Neural crest cell (in vitro differentiated cells): ENCODE measurements at places on chromosomes 5 and 9. TPM values are rescaled to one million over a fixed set of nuclear protein-coding genes. Genes with fewer than 3 reads are reported as not detected.

The CCNJL gene
- total RNA-seq: 28.7 and 29.7 TPM in 2 replicates

The FGF18 gene
- 2.4 TPM in 2 replicates for total RNA-seq

The GABBR2 gene
- total RNA-seq: 0.77 and 0.84 TPM in 2 replicates

The ASPN gene
- not detected in 2 replicates for total RNA-seq

The MYMK gene
- not detected in 2 replicates for total RNA-seq

The HMCN2 gene
- total RNA-seq: 0.07 TPM in 1 of 2 replicates, not detected in the other

The ARPC5L gene
- total RNA-seq: 41.9 and 42.1 TPM in 2 replicates

The COL5A1 gene
- 18.6 and 19.4 TPM in 2 replicates for total RNA-seq

The DUSP1 gene
- 20.6 and 20.9 TPM in 2 replicates for total RNA-seq

The EPB41L4A gene
- total RNA-seq: 10.8 and 12.4 TPM in 2 replicates

The WDR38 gene
- total RNA-seq: not detected in 2 replicates

The LAMC3 gene
- 2.8 and 4.0 TPM in 2 replicates for total RNA-seq

The SPINK7 gene
- total RNA-seq: not detected in 2 replicates

The C5orf58 gene
- not detected in 2 replicates for total RNA-seq

The HBEGF gene
- total RNA-seq: 2.2 and 2.4 TPM in 2 replicates

GRCh38 chr9:86135371-86135770 lies 36.0 kb upstream of the GOLM1 start:
- no peaks in the 10 kb centered on the region for H3K4me1 ChIP-seq
- H3K4me3 ChIP-seq: no peak overlapping the region
- H3K27me3 ChIP-seq: no peaks in the 10 kb centered on the region
- H3K36me3 ChIP-seq: no peaks in the 10 kb centered on the region
- DNase-seq: no peak

- no peaks in the 10 kb centered on the region for H3K36me3 ChIP-seq
- H3K27me3 ChIP-seq: peaks cover 11% of the 10 kb centered on the region
- H3K4me1 ChIP-seq: peaks cover 9% of the 10 kb centered on the region
- DNase-seq: no peak
- H3K27ac ChIP-seq: no peak overlapping the region
Measured at GRCh38 chr9:90981726-90982125, 180.1 kb downstream of the SYK start.

DNA sequence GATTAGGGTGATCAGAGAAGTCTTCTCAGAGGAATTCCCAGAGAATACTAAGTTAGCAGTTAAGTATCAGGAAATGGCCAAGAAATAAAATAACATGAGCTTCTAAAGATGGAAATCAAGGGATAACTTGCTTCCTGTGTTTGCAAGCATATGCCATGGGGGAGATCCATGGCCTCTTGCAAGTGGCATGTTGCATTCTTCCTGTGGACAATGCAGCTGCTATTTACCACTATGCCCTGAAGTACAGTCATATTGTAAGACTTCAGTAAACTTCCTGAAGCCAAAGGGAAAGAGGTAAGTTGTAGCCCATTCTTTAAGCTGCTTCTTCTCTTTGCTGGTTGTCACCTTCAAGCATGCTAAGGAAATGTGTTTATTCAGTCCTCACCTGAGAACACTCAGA lies 154.7 kb upstream of the RUSC2 start:
- DNase-seq: no peak
- H3K4me3 ChIP-seq: no peak overlapping the region
- peaks cover 5% of the 10 kb centered on the region for H3K36me3 ChIP-seq
- no peaks in the 10 kb centered on the region for H3K4me1 ChIP-seq
- H3K27me3 ChIP-seq: no peaks in the 10 kb centered on the region
- no peak overlapping the region for H3K27ac ChIP-seq

GRCh38 chr5:54517174-54517511 lies 416 bp upstream of the SNX18 start:
- H3K27me3 ChIP-seq: no peaks in the 10 kb centered on the region
- H3K36me3 ChIP-seq: peaks cover 5% of the 10 kb centered on the region
- peak overlapping the region; percentile 87 for H3K4me3 ChIP-seq
- peaks cover 50% of the 10 kb centered on the region for H3K4me1 ChIP-seq

DNA sequence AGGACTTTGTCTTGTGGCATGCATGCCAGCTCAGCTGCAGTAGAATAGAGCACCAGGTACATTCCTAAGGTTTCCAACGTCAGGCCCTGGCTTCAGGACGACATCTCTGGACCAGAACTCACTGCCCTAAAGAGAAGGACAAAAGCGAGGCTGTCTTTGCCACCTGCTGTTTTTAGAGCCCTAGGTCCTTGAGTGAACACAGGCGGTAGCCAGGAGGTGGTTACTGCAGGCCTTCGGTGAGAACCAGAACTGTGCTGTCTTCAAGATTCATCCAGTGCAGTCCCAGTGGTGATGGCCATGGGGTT lies 288.9 kb upstream of the CDH18 start:
- no peaks in the 10 kb centered on the region for H3K36me3 ChIP-seq
- no peaks in the 10 kb centered on the region for H3K4me1 ChIP-seq

- H3K4me3 ChIP-seq: no peak overlapping the region
- no peaks in the 10 kb centered on the region for H3K27me3 ChIP-seq
- no peak for DNase-seq
- H3K36me3 ChIP-seq: no peaks in the 10 kb centered on the region
Measured at GRCh38 chr9:72579190-72579589, 57.8 kb downstream of the TMC1 start.

GRCh38 chr9:126676685-126677143 lies 63.0 kb downstream of the LMX1B start:
- no peak overlapping the region for H3K4me3 ChIP-seq
- DNase-seq: no peak
- peaks cover 26% of the 10 kb centered on the region for H3K4me1 ChIP-seq
- H3K27me3 ChIP-seq: peaks cover 89% of the 10 kb centered on the region
- no peaks in the 10 kb centered on the region for H3K36me3 ChIP-seq

- H3K27ac ChIP-seq: peak overlapping the region; percentile 22
- H3K36me3 ChIP-seq: peaks cover 38% of the 10 kb centered on the region
- no peaks in the 10 kb centered on the region for H3K27me3 ChIP-seq
- no peak overlapping the region for H3K4me3 ChIP-seq
- H3K4me1 ChIP-seq: no peaks in the 10 kb centered on the region
- DNase-seq: no peak
Measured at GRCh38 chr5:14696057-14696456, 31.5 kb downstream of the OTULIN start.

GRCh38 chr9:108417726-108418125 lies 438.1 kb downstream of the ACTL7B start:
- H3K4me3 ChIP-seq: no peak overlapping the region
- H3K4me1 ChIP-seq: peaks cover 15% of the 10 kb centered on the region
- H3K27me3 ChIP-seq: no peaks in the 10 kb centered on the region
- no peak for DNase-seq

GRCh38 chr5:68239487-68239886 lies 23.9 kb downstream of the PIK3R1 start:
- H3K36me3 ChIP-seq: peaks cover 6% of the 10 kb centered on the region

DNA sequence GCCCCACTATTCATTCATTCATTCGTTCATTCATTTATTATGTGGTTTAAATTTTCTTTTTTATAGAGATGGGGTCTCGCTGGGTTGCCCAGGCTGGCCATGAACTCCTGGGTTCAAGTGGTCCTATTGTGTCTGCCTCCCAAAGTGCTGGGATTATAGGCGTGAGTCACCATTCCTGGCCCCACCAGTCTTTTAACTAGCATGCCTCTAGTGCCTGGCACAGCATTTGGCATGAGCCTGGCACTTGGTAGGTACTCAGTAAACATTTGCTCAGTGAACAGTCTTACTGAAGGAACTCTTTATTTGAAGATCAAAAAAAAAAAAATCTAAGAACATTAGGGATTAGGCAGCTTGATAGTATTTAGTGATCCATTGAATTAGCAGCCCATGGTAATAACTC lies 98.1 kb downstream of the KDM4C start:
- H3K4me3 ChIP-seq: no peak overlapping the region
- no peaks in the 10 kb centered on the region for H3K27me3 ChIP-seq
- peaks cover 3% of the 10 kb centered on the region for H3K36me3 ChIP-seq

- no peaks in the 10 kb centered on the region for H3K36me3 ChIP-seq
- peaks cover 27% of the 10 kb centered on the region for H3K27me3 ChIP-seq
- H3K27ac ChIP-seq: no peak overlapping the region
Measured at GRCh38 chr5:123111502-123111901, 22.5 kb downstream of the PRDM6 start.

DNA sequence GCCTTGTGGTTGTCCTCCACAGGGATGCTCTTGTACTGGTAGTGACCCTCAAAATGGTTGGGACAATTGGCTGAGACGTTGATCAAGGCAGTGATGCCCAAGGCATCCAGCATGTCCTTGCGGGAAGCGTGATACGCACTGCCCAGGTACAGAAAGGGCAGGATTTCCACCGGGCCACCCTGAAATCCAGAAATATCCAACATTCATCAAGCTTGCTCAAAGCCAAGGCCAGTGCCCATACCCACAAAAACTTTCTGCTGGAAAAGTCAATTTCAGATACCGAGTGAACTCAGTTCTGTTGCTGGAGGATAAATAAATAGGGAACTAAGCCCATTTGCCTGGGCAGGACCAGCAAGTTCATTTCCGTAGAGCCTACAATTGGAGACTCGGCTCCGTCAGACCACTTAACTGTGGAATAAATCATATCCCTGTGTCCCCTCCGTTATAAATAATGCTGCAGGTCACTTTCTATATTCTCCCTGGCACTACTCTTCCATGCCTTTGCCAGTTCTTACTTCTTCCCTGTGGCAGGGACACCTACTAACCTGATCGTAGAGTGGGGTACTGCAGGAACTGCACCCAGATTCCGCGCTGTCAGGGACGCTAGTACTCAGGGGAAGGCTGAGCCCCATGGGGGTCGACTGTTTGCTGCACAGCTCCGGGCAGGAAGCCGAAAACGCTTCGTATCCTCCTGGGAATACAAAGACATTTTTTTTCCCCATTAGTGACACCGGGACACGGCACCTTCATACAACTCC lies 1.2 kb downstream of the DUSP1 start:
- DNase-seq: no peak
- peak overlapping the region; percentile 99 for H3K27ac ChIP-seq
- peaks cover 3% of the 10 kb centered on the region for H3K36me3 ChIP-seq
- H3K4me3 ChIP-seq: peak overlapping the region; percentile 98
- peaks cover 62% of the 10 kb centered on the region for H3K4me1 ChIP-seq

DNA sequence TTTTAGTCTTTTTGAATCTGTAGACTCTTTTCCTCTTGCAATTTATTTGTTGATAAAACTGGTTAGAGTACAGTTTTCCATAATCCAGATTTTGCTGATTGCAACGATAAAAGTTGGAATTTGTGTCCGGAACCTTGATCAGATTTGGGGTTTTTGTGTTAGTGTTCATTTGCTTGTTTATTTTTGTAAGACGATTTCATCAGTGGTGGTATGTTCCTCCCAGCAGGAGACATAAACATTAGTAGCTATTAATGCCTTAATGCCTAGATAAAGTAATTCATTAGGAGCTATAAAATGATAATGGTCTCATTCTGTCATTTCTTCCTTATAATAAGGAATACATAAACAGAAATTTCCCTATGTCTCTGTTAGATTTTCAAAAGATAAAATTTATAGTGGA lies 21.3 kb downstream of the RPS6 start:
- H3K36me3 ChIP-seq: peaks cover 3% of the 10 kb centered on the region
- no peak for DNase-seq
- H3K27me3 ChIP-seq: no peaks in the 10 kb centered on the region
- no peaks in the 10 kb centered on the region for H3K4me1 ChIP-seq
- H3K27ac ChIP-seq: peak overlapping the region; percentile 38

GRCh38 chr5:73799401-73799972 lies 173.5 kb downstream of the ARHGEF28 start:
- no peaks in the 10 kb centered on the region for H3K4me1 ChIP-seq
- H3K27me3 ChIP-seq: no peaks in the 10 kb centered on the region
- no peak overlapping the region for H3K4me3 ChIP-seq
- no peaks in the 10 kb centered on the region for H3K36me3 ChIP-seq
- no peak for DNase-seq

DNA sequence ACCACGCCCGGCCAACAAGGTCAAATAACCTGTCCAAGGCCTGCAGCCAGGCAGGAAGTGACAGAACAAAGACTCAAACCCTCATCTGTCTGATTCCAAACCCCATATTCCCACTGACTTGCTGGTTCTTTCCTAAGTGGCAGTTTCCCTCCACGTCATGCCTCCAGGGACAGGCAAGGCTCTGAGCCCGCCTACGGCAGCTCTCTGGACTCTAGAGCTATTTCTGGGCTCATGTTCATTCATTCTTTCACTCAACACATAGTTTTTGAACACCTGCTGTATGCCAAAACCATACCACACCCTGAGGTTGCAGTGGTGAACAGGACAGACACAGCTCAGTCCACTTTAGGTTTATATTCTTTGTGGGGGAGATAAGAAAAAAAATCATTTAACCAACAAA lies 5.2 kb upstream of the FBP1 start:
- no peak for DNase-seq
- H3K27me3 ChIP-seq: peaks cover 17% of the 10 kb centered on the region
- H3K27ac ChIP-seq: no peak overlapping the region

- H3K4me1 ChIP-seq: no peaks in the 10 kb centered on the region
- H3K4me3 ChIP-seq: no peak overlapping the region
- H3K27me3 ChIP-seq: no peaks in the 10 kb centered on the region
- no peak for DNase-seq
Measured at GRCh38 chr9:84403288-84403687, 62.7 kb upstream of the SLC28A3 start.

DNA sequence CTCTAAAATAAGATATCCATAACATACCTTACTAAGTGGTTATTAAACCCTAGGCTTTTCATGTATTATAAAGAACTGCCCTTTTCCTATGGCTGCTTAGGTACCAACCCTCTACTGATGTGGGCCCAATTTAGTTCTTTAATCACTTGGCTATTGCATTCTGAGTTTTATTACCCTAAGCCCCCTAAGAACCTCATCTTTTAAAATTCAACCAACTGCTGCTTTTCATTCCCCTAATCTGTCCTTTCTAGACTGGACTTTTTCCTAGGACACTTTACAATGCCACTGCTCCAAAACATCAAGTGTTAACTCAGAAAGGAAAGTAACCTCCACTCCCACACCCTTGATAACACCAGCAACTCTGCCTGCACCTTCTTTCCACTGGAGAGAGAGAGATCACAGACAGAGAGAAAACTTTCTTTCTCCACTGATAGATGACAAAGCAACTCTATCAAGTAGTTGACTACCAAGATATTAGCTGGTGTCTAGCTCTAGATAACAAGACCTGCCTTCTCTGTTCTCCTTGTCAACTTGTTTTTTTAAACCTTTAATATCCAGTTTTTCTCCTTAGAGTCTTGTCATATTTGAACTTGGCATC lies 27.3 kb downstream of the ELL2 start:
- H3K4me3 ChIP-seq: no peak overlapping the region
- H3K36me3 ChIP-seq: no peaks in the 10 kb centered on the region
- no peak overlapping the region for H3K27ac ChIP-seq
- DNase-seq: no peak
- H3K4me1 ChIP-seq: no peaks in the 10 kb centered on the region
